Stimulated activated CD4-positive, alpha-beta T cell treated with anti-CD3 and anti-CD28 coated beads, Interleukin-4, amount 100 ng/mL, for 24 hours (primary cell): ENCODE measurements at places on chromosomes 3 and 15.
A peak's percentile ranks its signal among the peaks of the same experiment; 100 is the strongest.

DNA sequence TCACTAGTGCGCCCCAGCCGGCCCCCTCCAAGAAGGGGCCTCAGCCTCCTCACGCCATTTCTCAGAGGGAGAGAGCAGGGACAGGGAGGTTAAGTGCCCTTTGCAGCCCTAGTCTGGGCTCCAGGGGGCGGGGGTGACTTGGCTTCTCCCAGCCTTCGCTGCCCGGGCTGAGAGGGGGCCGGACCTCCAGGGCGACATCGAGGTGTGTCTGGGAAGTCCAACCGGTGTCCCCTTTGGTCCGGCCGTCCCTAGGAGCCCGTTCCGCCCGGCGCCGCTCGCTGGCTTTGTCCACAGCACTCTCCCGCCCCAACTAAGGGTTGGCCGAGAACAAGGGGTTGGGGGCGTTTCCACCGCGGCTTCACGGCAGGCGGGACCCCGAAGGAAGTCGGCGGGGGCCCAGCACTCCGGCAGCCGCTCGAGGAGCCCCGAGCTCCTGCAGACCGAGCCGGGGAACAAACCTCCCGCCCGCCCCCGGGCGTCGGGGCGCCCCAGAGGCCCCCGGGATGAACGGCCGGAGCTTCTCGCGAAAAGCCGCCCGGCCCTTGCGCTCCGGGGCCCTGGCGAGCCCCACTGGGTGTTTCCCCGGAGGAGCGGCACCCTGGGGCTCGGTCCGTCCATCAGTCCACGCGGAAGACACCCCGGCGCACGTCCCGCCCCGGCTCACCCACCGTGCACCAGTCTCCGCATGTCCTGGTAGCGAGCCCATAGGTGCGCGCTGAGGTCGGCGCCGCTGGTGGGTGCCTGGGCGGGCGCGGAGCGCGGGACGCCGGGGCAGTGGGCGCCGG, 627 bp downstream of the NT5DC2 start:
- peak; percentile 24 for DNase-seq

- peak; percentile 42 for DNase-seq
Observed at GRCh38 chr15:98650417-98651035, 2.2 kb downstream of the IGF1R start.

- DNase-seq = no peak
Observed at GRCh38 chr3:134242649-134243617, 7.7 kb downstream of the RYK start.

GRCh38 chr3:158453865-158454264, 117.1 kb upstream of the MLF1 start:
- no peak for DNase-seq

DNA sequence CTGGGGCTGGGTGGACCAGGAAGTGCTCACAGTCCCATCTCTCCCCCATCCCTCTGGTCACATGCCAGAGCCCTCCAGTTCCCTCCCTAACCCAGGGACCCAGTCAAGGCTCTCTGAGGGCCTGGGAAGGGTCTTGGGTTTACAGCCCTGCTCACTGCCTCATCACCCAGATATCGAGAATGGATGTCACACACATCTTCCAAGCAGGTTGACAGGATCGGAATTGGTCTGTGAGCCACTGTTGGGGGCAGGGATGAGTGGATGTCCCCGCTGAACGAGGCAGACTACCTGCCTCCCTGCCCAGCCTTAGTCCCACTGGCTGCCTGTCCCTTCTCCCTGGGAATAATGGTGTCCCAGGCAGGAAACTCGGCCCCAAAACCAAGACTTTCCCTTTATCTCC, 20.0 kb upstream of the GOLGA6C start:
- DNase-seq = no peak

DNA sequence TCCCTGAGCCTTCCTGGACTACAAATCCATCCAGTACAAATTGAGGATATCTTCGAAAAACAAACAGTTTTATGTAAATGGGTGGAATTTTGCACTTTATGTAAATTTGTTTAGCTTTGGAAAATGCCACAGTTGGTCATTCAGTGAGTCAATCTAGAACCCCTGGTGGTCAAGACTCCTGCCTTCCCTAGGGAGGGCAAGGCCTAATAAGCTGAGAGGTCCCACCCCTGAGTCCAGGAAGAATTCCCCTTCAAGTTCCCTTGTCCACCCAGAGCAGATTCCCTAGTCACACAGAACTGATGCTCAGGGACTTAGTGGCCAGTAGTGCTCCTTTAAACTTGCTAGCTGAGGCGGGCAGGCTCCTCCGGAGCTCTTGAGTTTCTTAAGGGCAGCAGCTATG, 6.1 kb upstream of the RUBCN start:
- no peak for DNase-seq

DNA sequence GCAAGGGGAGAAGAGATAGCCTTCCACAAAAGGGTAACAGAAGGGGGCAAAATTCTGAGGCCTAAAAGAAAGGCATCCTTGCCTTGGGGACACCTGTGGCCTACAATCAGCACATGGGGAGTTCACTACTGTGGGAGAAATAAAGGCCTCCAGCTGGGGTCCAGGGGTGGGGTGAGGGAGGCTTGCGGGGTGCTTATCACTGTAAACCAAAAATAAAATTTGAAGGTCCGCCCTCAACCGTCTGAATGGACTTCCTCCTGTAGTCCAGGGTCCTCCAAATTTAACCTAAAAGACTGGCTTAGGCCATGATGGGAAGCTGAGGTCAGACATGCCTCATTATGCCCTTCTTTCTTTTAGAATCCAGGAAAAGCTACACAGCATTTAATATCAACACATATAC, 2.1 kb upstream of the POLR2M start:
- no peak for DNase-seq

GRCh38 chr3:174101244-174101643, 703.7 kb downstream of the NLGN1 start:
- no peak for DNase-seq

GRCh38 chr3:51955893-51956770, 951 bp downstream of the GPR62 start:
- peak; percentile 37 for DNase-seq

- no peak for DNase-seq
Observed at GRCh38 chr3:126894475-126894874, 88.4 kb upstream of the PLXNA1 start.

DNA sequence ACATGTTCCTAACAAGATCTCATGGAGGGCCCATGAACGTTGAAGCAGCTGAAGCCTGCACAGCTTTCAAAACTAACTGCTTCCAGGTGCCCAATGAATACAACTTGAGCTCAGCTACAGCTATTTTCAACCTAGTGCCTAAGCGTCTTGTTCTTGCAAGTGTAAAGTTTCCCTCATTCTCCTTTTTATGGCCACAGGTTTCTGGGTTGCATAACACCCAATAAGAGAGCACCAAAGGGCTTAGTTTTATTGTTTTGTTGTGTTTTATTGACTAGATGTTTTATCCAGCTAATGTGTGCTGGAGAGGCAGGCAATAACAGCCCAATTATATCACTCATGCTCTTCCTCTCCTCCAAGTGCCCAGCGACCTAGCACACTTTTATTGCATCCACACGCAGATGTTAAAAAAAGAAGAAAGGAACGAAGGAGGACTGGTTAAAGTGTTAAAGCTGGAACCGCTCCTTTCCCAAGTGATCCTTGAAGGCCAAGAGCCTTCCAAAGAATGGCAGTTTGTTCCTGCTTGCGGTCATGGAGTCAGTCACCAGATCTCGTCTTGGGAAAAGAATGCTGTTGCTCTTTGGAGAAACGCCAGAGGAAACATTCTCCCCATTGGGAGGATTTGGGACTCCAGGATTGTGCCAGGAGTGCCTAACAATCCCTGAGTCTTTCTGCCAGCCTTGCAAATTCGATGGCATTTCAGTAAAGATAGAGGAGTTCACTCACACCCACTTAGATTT, 156.9 kb downstream of the MEX3B start:
- DNase-seq = no peak

GRCh38 chr3:195285372-195285771, 14.4 kb upstream of the XXYLT1 start:
- DNase-seq = no peak

DNA sequence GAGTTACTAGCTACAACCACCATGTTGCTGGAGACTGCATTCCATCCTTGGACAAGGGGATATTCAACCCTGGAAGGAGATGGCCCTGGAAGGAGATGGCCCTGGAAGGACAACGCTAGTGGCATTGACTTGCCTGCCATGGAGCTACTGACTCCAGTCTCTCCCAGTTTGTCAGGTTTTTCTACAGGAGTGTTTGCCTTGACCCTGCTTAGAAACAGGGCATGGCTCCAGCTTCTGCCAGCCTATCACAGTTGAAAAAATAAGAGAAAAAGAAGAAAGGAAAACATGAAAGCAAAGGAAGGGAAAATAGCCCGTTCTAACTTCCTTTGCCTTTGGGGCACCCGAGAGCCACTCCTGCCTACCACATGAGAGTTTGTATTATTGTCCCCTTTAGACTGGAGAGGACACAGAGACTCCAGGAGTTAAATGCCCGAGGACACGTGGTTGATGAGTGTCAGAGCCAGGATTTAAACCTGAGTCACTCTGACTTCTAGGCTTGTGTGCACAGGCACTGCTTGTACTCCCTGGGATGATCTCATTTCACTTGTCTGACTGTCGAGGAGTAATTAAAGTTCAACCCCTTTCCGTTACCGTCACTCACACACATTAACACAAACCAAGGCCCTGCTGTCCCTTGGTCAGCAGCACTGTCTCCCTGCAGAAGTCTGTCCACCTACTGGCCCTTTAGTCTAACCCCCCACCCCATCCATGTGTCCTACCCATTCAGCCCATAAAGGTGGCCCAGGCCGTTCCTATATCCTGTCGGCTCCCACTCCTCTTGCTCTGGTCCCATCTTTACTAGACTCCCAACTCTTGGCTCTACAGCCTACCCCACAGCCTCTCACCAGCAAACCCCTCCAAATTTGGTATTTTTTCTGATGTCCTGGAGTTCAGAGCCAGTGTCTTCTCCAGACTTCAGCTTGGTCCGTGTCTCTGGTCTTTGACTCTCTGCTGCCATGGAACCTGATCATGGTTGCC, 46.1 kb downstream of the C2CD4A start:
- no peak for DNase-seq

DNA sequence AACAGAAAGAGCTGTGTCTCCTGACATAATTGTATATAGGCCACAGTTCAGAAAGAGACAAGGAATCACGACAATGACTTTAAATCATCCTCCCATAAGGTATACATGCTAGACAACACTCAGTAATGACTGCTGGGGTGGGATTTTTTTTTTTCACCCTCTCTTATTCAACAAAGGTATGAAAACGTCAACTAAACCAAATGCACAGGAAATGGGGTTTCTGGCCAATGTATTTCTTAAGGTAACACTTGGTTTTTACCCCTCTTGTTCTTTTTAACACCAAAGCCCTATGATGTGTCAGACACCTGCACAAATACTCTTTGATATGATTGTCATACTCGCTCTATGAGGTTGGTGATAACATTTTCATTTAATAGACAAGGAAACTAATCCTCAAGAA, 78.3 kb downstream of the MCF2L2 start:
- DNase-seq = no peak

DNA sequence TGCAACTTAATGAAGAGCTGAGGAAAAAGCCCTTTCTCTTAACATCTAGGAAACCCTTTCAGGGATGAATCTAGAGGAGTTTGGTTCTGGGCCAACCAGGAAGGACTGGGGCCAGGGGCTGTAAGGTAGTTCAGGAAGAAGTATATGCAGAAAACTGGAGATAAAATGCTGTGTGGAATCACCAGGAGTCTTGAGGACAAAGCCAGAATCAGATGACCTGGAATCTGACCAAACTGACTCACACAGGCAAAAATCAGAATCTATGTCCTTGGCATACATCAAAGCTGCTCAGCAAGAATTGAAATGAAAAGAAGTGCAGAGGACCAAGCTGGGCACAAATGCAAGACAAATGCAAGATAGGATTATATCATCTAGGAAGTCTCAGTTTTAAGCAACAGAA, 59.4 kb upstream of the ATP2C1 start:
- no peak for DNase-seq

- no peak for DNase-seq
Observed at GRCh38 chr15:29143909-29144635, 125.5 kb downstream of the NSMCE3 start.

DNA sequence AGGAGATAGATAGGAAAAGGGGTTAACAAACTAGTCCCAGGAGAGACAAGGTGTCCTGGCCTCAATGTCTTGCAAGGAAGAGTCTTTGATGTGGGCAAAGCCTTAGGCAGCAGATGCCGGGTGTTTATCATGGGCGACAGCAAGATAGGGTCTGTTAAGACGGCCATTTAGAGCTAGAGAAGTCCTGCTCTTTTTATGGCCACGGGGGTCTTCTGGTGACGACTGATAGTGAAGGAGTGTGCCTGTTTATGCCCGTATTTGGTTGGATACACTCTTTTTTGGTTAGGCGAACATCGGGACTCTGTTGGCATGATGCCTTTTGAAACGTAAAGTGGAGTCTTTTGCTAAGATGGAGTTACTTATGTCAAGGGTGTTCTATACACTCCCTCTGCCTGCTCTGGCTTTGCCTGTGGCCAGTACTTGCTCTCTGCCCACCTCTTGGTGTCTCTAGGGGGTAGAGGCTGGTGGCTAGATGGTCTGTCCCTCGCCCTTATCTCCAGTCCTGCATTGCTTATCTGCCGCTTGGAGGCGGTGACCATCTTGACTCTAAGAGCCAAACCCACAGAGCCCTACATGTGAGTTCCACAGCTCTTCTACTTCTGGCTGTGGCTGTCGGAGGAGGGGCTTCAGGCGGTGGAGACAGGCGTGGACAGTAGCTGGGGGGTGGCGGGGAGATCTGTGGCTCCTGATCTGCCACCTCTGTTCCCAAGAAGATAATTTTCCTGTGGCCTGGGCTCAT, 55.8 kb upstream of the ZBTB38 start:
- DNase-seq = no peak

GRCh38 chr3:122510878-122511535, 3.7 kb downstream of the KPNA1 start:
- DNase-seq = no peak

DNA sequence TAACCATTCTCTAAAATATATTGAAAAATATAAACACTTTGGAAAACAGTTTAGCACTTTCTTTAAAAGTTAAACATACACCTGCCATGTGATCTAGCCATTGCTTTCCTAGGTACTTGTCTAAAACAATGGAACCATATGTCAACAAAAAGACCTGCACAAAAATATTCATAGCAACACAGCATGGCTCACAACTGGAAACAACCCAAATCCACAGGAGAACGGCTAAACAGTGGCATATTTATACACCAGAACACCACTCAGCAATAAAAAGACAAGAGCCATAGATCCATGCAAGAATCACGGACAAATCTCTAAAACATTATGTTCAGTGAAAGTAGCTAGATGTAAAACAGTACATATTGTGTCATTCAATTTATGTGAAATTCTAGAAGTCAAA, 221.3 kb upstream of the UBE2E2 start:
- no peak for DNase-seq

- no peak for DNase-seq
Observed at GRCh38 chr3:132117642-132118041, 82.8 kb upstream of the CPNE4 start.

- no peak for DNase-seq
Observed at GRCh38 chr3:141330235-141330634, 38.1 kb upstream of the ZBTB38 start.

GRCh38 chr15:28886431-28887338, 911 bp downstream of the APBA2 start:
- DNase-seq = no peak
